ENCODE measurements at places on chromosomes 5 and 9.

DNA sequence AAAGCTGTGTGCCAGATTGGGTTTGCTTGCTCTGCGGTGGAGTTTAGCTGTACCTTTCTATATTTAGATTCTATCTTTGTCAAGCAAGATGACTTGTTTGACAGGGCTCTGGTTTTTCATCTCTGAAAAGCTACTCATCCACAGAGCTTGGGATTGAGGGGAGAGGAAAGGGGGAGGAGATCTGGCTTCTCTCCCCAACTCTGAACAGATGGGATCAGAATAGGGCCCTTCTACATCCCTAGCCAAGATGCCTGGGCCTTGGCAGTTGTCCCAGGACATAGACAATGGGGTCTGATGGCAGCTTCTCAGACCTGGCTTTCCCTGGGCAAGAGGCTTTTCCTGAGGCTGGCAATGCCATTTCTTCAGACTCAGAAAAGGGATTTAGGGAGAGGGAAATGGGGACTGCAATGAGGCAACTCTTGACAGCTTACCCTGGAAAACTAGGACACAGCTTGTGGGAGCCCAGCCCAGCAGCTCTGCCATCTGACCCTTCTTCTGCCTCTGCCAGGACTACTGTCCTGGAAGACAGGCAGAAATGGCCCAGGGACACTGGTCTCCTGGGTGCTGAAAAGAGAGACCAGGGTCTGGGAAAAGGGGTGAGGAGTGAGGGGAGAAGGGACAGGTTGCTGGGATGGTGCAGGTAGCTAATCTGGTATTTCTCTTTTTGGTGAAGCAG, 50.2 kb upstream of the ASTN2 start:
- no peak for DNase-seq

DNA sequence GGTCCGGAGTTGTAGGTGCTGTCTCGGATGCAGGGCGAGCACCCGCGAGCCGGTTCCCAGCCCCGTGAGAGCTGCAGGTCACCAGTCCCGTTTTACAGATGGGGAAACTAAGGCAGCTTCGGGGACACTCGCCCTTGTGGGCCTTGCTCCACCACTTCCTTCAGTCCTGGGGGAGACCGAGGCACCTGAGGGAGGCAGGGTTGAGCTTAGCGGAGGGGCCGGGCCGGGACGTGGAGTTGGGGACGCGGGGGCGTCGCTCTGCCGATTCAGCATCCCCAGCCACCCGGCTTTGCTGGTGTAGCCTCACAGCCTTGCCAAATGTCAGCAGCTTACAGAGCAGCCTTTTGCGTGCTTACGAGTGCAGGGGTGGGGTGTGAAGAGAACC, 530 bp downstream of the BBLN start:
- no peak for DNase-seq

DNA sequence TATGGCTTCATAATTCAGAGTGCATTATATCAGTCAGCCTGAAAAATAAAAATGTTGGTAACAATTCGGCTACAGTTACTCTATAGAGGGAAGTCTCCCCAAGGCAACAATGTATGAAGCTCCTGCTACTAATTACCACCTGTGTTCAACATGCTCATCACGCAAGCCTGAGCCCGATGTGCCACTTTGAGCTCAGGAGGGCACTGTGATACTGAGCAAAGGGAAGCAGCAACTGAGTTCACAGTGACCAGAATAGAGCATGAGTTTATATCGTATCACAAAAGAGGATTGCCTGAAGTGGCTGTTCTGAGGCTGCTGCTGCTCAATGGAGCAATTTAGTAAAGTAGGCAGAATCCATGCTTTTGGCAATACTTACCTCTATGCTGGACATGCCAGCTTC, 202.0 kb upstream of the HAPLN1 start:
- no peak for DNase-seq

- no peak for DNase-seq
Measured at GRCh38 chr5:61964201-61964600, 341.8 kb upstream of the KIF2A start.

- no peak for DNase-seq
Measured at GRCh38 chr5:22844636-22845035, 8.5 kb downstream of the CDH12 start.

GRCh38 chr5:137845472-137845871, 22.2 kb upstream of the MYOT start:
- DNase-seq = no peak

DNA sequence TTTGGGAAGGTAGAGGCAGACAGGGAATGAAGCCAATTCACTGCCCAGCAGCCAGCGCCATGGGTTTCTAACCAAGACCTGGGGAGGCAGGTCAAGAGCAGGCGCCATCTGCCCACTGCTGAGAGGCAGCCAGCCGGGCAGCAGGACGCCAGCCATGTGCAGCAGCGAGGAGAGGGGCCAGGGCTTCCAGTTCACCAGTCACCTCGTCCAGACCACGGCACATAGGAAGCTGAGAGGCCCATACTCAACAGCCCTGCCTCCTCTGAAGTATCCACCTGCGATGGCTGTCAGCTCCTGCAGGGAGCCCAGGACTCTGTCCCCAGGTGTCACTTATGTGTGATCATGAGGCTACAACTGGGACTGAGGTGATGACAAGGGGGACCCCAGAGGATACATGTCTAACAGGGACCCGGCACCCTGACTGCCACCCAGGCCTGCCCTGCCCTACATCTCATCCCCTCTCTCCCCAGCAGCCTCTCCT, 30.1 kb downstream of the IPPK start:
- no peak for DNase-seq

DNA sequence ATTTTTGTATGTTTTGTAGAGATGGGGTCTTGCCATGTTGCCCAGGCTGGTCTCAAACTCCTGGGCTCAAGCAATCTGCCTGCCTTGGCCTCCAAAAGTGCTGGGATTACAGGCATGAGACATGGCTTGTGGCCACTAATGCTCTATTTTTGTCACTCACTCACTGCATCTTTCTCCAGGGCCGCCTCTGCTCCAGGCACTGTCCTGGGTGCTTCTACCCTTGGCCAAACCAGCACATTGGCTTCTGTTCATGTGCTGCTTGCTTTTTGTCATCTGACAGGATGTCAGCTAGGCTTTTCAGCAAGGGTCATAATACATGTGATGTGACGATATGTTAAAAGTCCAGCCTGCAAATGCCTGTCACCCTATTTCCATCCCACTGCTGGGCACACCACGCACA, 3.2 kb downstream of the ODF2 start:
- DNase-seq = no peak

GRCh38 chr9:78213712-78214111, 22.2 kb upstream of the CEP78 start:
- DNase-seq = no peak

DNA sequence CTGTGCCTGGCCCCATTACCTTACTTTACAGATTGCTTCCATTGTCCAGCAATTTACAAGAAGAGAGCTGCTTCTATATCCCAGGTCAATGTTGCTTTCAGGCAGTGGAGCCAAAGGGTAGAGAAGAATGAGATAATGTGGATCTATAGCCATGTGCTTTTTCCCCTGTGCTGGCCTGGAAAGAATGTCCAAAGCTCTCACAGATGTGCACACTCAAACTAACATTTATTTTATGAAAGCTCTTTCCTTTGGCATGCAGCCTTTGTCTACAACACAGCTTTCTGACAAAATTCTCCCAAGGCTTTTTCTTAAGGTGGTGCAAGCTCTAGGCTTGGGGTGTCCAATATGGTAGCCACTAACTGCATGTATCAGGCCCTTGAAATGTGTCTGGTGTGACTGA, 217.3 kb downstream of the LRRC70 start:
- DNase-seq = no peak

- no peak for DNase-seq
Measured at GRCh38 chr5:158285698-158286097, 426.8 kb upstream of the CLINT1 start.

DNA sequence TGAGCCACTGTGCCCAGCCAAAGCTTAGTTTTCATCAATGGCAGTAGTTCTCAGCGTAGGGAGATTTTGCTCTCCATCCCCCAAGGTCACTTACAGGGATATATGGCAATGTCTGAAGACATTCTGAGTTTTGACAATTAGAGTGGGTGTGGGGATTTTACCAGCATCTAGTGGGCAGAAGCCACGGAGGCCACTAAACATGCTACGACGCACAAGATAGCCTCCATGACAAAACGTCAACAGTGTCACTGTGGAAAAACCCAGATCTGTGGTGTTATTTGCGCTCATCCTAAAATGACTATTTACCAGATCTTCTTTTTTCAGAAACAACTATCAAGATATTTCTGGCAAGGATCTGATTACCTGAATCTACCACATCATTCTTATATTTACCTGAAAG, 68.2 kb downstream of the CDC14B start:
- DNase-seq = no peak

- no peak for DNase-seq
Measured at GRCh38 chr9:29475471-29475870, 1902.2 kb upstream of the C9orf72 start.

DNA sequence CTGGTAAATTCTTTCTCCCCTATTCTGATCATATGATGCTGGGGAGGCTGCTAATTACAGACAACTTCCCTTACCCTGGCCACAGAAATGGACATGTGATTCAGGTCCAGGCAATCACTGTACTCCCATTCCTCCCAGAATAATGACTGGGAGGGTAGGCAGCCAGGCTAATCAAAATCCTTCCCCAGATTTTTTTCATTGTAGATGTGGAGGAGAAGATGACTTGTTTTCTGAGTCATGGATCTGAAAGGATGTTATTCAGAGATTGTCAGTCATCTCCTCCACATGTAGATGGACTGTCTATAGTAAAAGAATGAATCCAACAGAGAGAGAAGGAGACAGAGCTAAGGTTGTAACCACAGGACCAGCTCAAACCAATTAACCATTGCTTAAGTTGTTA, 123.9 kb upstream of the PUM3 start:
- no peak for DNase-seq

- DNase-seq = no peak
Measured at GRCh38 chr9:95826183-95826838, 49.2 kb upstream of the ERCC6L2 start.

- DNase-seq = no peak
Measured at GRCh38 chr5:53575101-53575500, 14.7 kb downstream of the NDUFS4 start.

DNA sequence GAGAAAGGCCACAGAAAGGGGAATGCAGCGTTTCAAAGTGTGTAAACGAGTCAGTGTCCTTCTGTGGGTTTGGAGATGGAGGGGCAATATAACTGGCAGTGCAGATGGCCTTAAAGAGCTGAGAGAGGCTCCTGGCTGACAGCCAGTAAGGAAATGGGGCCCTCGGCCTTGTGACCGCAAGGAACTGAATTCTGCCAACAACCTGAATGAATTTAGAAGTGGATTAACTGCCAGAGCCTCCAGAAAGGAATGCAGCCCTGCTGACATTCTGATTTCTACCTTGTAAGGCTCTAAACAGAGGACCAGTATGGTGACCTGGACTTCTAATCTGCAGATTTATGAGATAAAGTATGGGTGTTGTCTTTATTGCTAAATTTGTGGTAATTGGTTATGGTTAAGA, 17.5 kb upstream of the NREP start:
- DNase-seq = no peak

DNA sequence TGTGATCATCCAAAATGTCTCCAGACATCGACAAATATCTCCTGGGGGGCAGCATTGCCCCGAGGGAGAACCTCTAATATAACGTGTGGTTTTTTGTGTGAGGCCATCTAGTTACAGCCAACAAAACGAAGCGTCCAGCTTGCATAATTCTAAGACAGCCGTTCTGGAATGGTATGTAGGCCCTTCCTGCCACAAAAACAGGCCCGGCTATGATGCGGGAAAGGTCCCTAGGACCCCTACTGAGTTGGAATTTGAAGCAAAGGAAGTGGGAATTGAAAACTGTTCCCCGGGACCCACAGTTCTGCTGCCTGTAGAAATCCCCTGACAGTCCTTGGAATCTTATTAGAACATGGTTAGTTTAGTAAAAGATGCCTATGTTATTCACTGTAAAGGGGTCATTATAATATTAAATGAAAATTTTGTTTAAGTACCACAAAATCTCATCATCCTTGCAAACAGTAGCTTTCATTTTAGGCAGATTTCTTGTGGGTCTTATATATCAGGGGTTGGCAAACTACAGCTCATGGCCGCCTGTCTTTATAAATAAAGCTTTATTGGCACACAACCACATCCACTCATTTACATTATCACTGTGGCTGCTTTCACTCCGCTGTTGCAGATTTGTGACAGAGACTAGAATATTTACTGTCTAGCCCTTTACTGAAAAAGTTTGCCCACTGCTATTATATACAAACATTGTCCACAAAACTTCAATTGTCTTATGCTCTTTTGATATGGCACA, 70.7 kb downstream of the MSX2 start:
- no peak for DNase-seq

All from natural killer cell treated with Interleukin-12 subunit alpha and Interleukin-12 subunit beta and Interleukin-15 and Interleukin-18, amount 100 ng/mL, for 72 hours (primary cell).